ENCODE measurements at places on chromosomes 5 and 9.

DNA sequence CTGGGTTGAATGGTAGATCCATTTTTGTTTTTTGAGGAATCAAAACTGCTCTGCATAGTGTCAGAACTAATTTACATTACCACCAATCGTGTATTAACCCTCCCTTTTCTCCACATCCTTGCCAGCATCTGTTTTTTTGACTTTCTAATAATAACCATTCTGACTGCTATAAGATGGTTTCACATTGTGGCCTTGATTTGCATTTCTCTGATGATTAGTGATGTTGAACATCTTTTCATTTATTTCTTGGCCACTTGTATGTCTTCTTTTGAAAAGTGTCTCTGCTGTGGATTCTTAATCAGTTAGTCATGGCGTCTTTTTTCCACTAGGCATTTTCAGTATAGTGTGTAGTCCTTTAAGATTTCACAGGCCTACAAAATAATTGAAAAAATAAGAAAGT is 2144.3 kb upstream of the C9orf72 start:
- no peak for DNase-seq

DNA sequence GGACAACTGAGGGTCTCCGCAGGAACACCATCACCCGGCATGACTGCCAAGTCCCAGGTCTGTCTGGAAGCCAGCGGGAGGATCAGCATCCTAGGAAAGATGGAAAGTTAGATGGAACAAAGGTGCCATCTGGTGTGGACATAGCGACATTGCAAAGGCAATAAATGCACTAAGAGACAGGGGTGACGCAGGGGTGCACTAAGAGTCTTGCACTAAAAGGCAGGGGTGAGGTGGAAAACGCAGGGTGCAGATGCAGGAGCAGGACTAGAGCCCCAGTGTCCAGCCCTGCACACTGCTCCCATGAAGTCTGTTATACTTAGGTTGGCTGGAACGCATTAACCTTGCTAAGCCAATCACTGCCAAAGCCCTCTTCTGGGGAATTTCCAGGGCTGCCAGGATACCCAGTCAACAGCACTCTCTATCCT is 15.5 kb downstream of the ATOX1 start:
- DNase-seq: peak; percentile 58

GRCh38 chr5:74761241-74761640 is 5.7 kb downstream of the GFM2 start:
- no peak for DNase-seq

DNA sequence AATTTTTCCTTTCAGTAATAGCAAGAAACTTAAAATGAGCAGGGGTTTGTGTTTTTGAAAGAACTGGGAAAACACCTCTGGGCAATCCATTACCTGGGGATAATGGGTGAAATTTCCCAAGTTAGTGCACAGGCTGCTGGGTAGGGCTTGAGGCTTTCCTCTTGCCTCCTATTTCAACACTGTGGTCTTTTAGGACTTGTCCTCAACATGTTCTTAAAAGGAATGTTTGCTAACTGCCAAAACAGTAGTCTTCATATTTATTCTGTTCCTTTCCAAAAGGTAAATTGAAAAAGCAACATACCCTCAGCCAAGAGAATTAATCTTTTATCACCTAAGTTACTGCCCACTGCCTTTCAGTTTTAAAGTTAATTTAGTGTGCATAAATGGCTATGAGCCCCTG is 158.3 kb upstream of the CCDC152 start:
- DNase-seq: no peak

DNA sequence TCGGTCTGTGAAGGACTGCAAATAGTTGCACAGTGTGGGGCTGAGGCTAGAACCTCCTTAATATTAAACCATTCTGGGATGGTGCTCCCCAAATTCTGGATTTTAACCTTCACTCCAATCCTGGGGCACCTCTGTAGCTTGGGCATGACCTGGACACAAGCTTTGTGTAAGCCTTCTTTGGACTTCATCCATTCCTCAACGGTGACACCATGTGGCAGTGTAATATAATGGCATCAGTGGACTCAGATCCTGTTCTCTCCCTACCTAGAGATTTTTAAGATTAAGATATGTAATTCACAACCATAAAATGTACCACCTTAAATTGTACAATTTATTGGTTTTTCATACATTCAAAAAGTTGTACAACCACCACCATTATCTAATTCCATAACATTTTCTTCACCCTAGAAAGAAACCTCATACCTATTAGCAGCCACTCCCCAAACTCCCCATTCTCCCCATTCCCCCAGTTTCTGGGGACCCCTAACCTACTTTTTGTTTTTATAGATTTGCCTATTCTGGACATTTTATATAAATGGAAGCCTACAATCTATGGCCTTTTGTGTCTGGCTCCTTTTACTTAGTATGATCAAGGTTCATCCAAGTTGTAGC is 4.8 kb upstream of the PLGRKT start:
- no peak for DNase-seq

DNA sequence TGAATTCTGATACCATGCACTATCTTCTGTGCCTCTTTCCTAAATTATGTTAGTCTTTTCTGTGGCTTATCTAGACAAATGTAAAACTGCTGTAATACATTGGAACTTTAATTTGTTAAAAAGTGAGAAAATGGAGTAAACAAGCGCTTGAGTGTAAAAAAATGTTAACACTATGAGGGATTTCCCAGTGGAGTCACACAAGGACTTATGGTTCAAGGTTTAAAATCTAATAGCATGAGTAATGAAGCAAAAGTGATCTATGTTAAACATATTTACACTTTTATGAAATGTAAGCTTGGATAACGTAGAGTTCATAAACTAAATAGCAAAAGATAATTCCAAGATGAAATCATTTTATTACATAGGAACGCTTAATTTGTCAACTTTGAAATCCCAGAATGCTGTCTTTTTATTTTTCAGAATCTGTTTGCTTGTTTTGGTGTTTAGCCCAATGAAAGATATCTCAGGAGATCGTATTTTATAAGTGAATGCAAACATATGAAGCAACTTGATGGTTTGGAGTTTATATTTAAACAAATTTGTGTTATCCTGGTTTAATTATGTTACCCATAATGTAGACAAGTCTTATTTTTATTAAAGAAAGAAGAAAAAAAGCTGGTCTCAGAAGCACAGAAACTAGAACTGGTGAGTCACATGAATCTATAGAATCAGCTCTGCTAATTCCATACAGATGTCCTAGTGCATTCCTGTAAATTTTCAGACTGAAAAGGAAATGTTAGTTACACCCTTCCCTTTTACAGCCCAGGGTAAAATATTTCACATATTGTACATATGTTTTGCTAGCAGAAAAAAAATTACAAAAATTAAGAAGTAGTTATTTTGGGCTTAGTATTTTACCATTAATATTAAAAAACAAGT is 34.2 kb upstream of the FBN2 start:
- DNase-seq: no peak

- DNase-seq: peak; percentile 72
These were observed 54.2 kb downstream of the LRSAM1 start for GRCh38 chr9:127505396-127506116.

GRCh38 chr9:34124926-34125325 is 1.6 kb downstream of the DCAF12 start:
- DNase-seq: no peak

GRCh38 chr9:88991066-88992034 is at the start of gene S1PR3:
S1PR3 (plus strand) TSS chr9:88991468; CDS start chr9:89001201, 9,733 bp downstream.
- peak; percentile 54 for DNase-seq

DNA sequence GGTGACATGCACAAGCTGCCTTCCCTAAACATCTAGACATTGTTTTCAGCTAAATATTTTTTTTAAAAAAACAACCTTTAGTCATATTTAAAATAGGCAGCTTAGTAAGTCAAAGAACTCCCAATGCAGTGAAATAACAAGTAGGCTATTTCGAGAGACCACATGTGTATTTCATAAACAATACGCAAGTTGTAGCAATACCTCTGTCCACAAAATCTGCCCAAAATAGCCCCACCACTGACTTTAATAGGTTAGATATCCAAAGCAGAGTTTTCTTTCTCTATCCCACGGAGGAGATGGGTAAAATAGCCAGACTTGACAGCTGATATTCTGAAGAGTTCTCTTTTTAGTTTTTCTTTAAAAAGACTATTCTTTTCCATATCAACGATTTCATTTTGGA is 1.2 kb downstream of the SLC24A2 start:
- DNase-seq: no peak

- no peak for DNase-seq
These were observed 228.2 kb downstream of the TLE1 start for GRCh38 chr9:81461196-81461595.

DNA sequence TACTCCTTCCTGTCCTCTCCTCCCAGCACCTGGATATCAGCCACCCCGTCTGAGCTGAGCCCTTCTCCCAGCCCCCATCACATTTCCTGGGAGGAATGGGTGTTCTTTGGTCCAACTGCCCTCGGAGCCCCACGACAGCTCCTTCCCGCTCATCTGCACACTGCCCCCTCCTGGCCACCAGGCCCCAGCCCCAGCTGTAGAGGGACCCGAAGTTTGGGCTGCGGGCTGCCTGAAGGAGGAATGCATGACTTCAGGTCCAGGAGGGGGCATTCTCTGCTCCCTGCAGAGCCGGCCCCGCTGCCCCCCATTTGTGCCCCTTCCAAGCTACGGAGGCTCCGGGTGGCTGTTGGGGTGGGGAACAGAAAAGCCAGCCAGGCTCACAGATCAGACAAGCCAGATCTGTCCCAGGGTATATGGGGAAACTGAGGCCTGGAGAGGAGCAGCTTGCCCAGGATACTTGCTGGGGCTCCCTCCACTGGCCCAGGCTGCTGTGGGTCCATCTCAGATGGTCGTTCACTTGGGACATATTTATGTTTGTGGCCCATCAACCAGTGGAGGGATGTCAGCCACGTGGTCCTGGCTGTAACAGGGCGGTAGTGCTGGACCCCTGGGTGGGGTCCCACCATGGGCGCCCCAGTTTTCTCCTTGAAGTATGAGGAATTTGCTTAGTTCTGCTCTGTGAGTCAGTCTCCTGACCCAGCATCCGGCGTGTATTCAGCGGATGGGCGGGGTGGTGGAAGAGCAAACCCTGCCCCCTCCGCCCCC is 33.1 kb downstream of the DAB2IP start:
- peak; percentile 73 for DNase-seq

DNA sequence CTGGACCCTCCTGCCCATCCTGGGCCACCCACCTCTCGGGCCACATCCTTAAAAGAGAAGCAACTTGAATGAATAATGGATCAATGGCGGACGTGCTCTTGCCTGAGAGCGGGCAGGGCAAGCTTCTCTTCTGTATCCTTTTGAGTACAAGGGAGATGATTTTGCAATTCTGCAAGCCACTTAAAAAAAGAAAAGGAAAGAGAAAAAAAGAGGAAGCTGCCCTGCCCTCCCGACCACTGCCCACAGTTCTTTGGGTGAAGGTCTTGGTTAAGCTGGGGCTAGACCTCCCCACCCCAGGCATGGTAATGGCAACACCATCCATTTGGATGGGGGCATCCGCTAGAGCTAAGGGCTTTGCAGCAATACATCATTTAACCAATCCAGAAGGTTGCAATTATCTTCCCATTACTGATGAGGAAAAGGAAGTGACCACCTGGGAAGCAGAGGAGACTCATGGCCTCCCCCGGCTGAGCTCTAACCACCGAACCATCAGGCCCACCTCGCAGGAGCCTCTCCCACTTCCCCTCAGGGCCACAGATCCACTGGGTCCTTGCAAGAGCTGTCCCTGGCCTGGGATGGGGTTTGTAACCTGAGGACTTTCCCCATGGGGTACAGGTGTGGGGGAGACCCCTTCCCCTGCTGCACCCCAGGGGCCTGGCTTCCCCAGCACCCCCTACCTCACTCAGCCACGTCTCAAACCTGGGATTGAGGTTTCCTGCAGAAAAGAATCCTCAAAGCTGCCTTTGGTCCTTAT is 27.8 kb upstream of the LAMC3 start:
- no peak for DNase-seq

GRCh38 chr5:91212714-91213092 is 170.4 kb downstream of the ARRDC3 start:
- DNase-seq: peak; percentile 31

DNA sequence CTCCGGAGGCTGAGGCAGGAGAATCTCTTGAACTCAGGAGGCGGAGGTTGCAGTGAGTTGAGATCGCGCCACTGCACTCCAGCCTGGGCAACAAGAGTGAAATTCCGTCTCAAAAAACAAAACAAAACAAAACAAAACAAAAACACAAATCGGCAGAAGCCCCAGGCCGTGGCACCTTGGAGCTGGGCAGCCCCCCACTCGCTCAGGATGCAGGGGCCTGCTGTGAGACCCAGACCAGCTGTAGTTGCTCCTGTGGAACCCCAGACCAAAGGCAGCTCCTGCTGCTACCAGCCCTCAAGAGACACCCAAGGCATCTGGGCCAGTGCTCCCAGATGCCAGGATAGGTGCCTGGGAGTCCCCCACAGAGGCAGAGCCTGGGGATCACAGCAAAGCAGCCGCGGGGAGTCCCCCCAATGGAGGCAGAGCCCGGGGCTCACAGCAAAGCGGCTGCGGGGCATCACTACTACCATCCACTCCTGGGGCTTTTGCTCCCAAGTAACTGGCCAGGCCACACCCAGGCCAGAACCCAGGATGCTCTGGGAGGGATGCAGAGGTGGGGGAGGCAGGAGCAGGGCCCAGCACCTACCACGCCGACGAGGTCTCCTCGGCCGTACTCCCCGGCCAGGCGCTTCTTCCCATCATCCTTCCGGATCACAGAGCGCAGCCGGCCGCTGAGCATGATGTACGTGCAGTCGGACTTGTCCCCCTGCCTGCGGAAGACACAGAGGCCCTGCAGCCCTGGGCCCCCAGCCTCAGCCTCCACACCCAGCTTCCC is 37.7 kb upstream of the NSMF start:
- DNase-seq: no peak

DNA sequence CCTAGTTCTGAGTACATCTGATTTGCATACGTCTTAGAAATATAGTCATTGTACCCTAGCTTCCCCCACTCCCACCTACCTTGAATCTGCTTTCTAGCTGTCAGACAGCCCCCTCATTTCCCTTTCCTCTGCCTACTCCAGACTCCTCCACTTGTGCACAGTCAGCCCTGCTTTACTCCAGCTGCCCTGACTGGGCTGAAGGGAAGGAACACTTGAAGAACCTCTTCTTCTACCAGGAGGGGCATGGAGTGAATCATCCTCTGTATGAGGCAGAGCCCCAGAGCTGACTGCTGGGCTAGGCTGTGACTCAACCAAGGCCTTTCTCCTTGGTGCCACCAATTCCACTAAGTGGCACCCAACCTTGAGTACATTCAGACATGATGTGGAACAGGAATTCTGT is 18.1 kb upstream of the ZFR start:
- DNase-seq: peak; percentile 50

DNA sequence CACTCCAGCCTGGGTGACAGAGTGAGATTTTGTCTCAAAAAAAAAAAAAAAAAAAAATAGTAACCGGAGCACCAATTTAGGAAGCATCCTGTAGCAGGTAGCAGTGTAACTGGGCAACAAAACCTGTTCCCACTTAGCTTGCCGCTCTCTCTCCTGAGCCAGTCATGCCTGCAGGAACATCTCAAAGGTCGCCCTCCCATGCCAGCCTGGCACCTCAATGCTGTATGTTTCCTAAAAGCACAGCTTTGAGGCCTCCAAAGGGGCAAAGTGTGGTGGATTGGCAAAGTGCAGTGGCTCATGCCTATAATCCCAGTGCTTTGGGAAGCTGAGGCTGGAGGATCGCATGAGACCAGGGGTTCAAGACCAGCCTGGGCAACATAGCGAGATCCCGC is 22.3 kb upstream of the FUBP3 start:
- DNase-seq: no peak

- DNase-seq: no peak
These were observed 72.2 kb downstream of the COL15A1 start for GRCh38 chr9:99015890-99016289.

All from hepatic stellate cell (primary cell).